ENCODE measurements at places on chromosomes 5 and 9.

DNA sequence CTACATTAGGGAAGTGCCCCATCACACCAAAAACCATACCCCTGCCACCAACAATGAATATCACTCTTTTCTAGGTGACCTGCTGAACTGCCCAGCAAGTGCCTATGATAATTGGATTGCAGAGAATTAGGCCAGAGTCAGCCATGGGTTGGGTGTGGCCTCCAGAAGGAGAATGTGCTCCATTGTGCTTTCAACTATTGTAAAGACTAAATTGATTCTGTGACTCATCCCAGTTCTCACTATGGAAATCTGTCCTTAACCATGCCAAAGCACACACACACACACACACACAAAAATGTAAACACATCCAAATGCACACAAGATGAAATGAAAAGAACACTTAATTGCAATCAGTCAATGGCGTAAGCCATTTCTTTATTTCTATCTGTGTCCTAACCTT lies 25.7 kb downstream of the DRD1 start:
- no peak for DNase-seq

DNA sequence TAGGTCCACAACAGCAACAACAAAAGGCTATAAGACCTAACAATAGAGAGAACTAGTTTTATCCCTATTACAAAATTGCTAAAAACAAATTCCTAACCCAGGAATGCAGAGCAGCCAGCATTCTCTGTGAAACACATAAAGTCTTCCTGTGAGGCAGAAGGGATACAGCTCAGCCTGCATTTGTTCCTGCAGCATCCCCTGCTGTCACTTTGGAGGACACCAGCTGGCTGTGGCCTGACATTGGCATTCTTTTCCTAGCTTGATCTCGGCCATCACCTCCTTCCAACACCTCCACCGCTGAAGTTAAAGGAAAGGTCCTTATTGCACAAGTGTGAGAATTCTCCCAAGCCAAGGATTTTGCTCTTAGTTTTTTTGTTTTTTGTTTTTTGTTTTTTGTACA lies 186.1 kb downstream of the SNCAIP start:
- DNase-seq, result peak; percentile 25

- DNase-seq, result no peak
Observed at GRCh38 chr9:13705918-13706317, 426.4 kb upstream of the MPDZ start.

DNA sequence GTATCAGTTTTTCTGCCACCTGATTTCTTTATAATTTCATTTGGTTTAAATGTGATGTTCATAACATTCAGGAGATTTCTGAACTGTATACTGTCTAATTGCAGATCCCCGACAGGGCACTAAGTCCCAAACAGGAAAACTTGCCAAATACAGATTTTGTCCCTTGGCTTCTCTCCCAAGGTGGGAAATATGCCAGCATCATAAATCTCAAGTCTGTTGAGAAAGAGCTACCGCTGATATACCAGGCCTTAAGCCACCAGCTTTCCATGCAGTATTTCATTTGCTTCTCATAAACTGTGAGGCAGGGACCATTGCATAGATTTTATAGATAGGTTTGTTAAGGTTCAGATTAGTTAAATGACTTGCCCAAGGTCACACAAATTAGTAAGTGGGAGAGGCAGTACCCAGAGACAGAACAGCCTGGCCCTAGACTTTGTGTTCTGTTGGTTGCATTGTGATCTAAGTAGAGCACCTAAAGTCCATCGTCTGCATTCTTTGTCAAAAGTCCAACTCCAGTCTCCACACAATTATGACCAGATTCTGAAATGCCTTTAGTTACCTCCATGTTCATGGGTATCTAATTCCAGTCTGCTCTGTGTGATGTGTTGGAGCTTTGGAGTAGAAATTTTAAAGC lies 16.2 kb downstream of the GPR21 start:
- peak; percentile 83 for DNase-seq

GRCh38 chr9:14768405-14769229 lies 46.1 kb upstream of the CER1 start:
- DNase-seq, result peak; percentile 66

- no peak for DNase-seq
Observed at GRCh38 chr5:170104710-170105109, 987 bp upstream of the FOXI1 start.

- DNase-seq, result peak; percentile 45
Observed at GRCh38 chr9:136629879-136630661, 32.6 kb upstream of the EGFL7 start.

GRCh38 chr9:69445251-69445650 lies 120.2 kb downstream of the ENTREP1 start:
- no peak for DNase-seq

DNA sequence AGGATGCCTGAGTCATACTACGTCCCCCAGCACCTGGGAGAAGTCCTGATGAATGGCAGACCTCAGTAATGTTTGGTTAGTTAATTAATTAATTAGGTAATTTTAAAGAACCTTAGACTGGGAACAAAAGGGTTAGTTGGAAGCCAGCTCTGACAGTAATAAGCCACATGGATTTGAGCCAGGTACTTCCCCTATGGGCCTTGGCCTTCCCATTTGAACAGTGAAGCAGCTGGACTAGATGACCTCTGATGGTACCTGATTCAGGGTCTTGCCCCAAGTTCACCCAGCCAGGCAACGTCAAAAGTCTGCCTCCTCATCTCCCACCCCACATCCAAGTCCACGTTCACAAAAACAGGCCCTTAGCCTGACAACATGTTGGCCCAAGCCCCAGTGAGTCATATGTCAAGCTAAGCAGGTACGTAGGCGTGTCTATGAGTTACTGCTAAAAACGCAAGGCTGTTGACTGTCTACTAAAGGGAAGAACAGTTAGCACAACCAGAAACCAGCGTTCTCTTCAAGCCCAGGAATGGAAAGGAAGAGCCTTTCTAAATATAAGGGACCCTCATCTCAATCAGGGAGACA lies 303.2 kb downstream of the ACTL7B start:
- no peak for DNase-seq

DNA sequence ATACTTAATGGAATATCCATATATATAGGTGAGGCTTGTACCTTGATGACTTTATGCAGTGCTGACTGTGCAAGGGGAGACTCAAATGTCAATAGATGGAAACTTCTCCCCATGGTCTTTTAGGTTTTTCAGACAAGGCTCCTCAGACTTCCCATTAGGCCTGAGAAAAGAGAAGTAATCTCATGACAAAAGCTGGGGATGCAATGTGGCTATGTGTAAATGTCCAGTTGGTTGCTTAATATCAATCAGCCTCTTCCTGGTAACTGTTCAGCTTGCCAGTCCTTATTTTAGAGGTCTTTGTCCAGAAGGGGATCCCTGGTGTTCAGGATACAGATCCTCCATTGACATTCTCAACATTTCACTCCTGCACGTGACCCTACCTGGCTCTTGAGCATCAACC lies 621.1 kb upstream of the CDH18 start:
- DNase-seq, result no peak
